ENCODE measurements at places on chromosomes 3 and 15.
A peak's percentile ranks its signal among the peaks of the same experiment; 100 is the strongest.

GRCh38 chr15:49428409-49429095 is 5.5 kb downstream of the FGF7 start:
- no peaks in the 10 kb centered on the region for H3K36me3 ChIP-seq
- H3K27me3 ChIP-seq = no peaks in the 10 kb centered on the region
- peaks cover 3% of the 10 kb centered on the region for H3K4me1 ChIP-seq
- no peak for DNase-seq
- no peak overlapping the region for H3K27ac ChIP-seq

GRCh38 chr3:139202226-139202958 is 141.4 kb upstream of the MRPS22 start:
- peak; percentile 88 for DNase-seq
- H3K4me3 ChIP-seq = no peak overlapping the region
- no peaks in the 10 kb centered on the region for H3K27me3 ChIP-seq
- no peak overlapping the region for H3K27ac ChIP-seq

DNA sequence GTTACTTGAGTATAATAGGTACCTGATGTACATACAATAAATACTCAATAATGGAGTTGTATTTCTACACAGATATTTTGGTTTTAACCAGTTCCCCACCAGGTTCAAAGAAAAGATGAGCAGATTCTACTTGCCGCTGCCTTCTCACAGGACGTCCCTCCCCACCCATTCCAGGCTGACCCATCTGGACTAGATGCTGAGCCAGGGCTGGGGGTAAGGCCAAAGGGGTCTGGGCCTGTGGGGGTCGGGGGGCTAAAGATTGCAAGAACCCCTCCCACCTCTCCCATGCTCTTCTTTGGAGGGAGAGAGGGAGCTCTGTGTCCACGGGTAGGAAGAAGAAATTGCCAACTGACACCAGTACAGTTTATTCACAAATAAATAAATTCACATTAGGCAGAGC is 1.5 kb downstream of the MESP1 start:
- H3K27ac ChIP-seq = no peak overlapping the region
- DNase-seq = no peak
- H3K27me3 ChIP-seq = peaks cover 8% of the 10 kb centered on the region
- no peaks in the 10 kb centered on the region for H3K36me3 ChIP-seq
- H3K4me3 ChIP-seq = peak overlapping the region; percentile 53

GRCh38 chr3:61934505-61934871 is 373.1 kb downstream of the PTPRG start:
- H3K27me3 ChIP-seq = no peaks in the 10 kb centered on the region
- no peak overlapping the region for H3K4me3 ChIP-seq
- H3K4me1 ChIP-seq = peaks cover 3% of the 10 kb centered on the region
- no peaks in the 10 kb centered on the region for H3K36me3 ChIP-seq

- no peaks in the 10 kb centered on the region for H3K27me3 ChIP-seq
- peaks cover 7% of the 10 kb centered on the region for H3K36me3 ChIP-seq
- no peak overlapping the region for H3K27ac ChIP-seq
- H3K4me1 ChIP-seq = peaks cover 3% of the 10 kb centered on the region
- peak; percentile 60 for DNase-seq
- no peak overlapping the region for H3K4me3 ChIP-seq
These were observed 3.2 kb downstream of the SSR3 start for GRCh38 chr3:156551746-156552145.

DNA sequence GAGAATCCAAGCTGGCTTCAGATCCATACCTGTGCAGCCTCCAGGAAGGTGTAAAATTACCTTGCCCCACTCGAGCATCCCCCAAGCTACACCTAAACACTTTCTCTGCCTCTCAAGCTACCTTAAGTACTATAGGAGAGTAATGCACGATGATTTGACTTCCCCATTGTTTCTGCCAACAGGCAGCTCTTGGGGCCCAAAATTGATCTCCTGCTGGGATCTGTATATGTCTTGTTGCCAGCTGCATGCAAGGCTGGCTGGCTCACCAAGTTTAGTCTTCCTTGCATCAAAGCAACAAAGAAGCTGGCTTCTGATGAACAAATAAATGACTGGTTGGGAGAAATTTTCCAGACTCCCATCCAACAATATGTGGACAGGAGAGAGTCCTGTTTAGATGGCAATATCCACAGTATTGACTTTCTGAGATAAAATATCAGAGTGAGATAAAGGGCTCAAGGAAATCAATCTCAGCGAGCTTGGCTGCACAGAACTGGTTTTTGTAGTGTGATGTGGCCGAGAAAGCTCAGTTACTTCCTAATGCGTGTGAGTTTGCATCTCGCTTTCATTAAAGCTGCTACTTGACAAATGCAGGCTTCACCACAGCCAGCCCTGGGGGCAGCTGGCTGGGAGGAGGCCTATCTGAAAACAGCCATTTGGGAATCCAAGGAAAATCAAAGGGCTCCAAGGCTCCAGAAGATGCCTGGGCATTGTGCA is 140.7 kb downstream of the MINAR1 start:
- DNase-seq = no peak
- H3K36me3 ChIP-seq = no peaks in the 10 kb centered on the region
- no peak overlapping the region for H3K4me3 ChIP-seq
- no peak overlapping the region for H3K27ac ChIP-seq

DNA sequence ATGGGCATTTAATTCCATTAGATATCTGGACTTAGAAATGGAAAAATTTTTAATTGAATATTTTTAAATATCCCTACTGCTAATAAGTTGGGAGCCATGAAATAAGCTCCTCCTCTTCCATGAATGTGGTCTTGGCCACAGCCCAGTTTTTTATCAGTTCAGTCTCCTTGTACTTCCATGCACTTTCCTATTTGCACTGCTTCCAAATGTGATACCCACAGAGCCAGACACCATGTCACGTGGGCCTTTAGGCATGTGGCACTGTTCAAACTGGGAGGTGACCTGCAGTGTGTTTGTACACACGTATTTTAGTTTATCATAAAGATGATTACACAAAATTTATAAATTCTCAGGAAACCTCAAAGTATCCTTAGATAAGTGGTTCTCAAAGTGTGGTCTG is 80.1 kb upstream of the DGKG start:
- H3K27ac ChIP-seq = no peak overlapping the region
- H3K4me3 ChIP-seq = no peak overlapping the region
- peaks cover 8% of the 10 kb centered on the region for H3K4me1 ChIP-seq
- no peak for DNase-seq

GRCh38 chr15:40016224-40016865 is 22.6 kb downstream of the SRP14 start:
- DNase-seq = no peak
- H3K27me3 ChIP-seq = no peaks in the 10 kb centered on the region
- peaks cover 8% of the 10 kb centered on the region for H3K36me3 ChIP-seq
- no peak overlapping the region for H3K4me3 ChIP-seq
- H3K4me1 ChIP-seq = no peaks in the 10 kb centered on the region

DNA sequence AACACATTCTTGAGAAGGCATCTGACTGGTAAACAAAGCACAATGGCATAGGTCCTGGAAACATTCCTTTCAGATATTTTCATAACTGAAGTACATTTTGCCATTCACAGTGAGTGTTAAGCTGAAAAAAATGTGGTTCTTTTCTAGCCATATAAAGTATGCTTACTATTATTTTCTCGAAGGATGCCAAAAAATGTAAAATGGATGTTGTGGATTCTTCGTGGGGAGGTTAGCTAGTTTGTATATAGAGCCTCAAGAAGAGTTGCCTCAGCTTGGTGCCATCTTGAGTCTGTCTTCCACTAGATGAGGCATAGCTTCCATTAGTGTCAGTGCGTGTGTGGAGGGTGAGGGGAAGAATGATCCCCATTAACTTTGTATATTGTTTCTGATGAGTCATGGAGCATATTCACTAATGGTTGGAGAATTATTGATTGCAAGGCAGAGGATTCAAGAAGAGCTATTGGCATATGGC is 4.1 kb downstream of the MBNL1 start:
- no peak for DNase-seq
- H3K4me1 ChIP-seq = no peaks in the 10 kb centered on the region
- H3K36me3 ChIP-seq = no peaks in the 10 kb centered on the region
- H3K27me3 ChIP-seq = peaks cover 2% of the 10 kb centered on the region

DNA sequence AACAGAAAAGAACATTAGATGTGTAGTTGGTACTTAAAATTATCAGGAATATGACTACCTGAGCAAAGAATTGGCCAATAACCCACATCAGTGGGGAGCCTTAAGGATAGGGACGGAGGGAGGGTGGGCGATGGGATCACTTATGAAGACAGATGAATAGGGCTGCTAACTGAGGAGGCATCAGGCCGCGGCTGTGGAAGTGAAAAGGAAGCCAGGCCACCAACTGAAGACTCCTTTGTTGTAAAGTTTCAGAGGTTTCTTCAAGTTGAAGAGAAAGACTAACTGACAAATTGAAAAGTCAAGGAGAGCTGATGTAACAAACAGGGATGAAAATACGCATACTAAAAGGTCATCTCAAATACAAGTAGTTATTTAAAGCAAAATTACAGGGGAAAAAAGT is 135.6 kb upstream of the BHLHE40 start:
- H3K27me3 ChIP-seq = no peaks in the 10 kb centered on the region
- H3K27ac ChIP-seq = no peak overlapping the region
- peaks cover 3% of the 10 kb centered on the region for H3K4me1 ChIP-seq

DNA sequence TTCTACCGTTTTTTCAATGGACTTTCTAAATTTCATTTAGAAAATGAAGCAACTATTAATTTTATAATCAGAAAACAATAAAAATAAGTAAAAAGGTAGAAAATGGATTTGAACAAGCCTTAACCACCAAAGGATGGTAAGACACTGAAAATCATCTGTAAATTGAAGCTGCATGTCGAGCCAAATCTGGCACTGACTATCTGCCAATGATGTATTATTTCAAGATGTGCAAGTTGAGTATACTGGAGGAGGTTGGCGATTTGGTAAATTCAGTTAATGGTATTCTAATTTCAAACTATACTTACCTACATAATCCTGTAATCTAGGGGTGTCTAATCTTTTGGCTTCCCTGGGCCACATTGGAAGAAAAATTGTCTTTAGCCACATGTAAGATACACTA is 93.5 kb downstream of the FMN1 start:
- no peaks in the 10 kb centered on the region for H3K36me3 ChIP-seq
- no peak for DNase-seq
- no peak overlapping the region for H3K27ac ChIP-seq
- no peaks in the 10 kb centered on the region for H3K27me3 ChIP-seq
- H3K4me3 ChIP-seq = no peak overlapping the region

- no peaks in the 10 kb centered on the region for H3K27me3 ChIP-seq
- no peak overlapping the region for H3K27ac ChIP-seq
- H3K4me1 ChIP-seq = peaks cover 5% of the 10 kb centered on the region
- DNase-seq = no peak
These were observed 12.2 kb downstream of the ADAM10 start for GRCh38 chr15:58737298-58737697.

GRCh38 chr3:38004415-38005075 is 14.0 kb downstream of the VILL start:
- H3K27ac ChIP-seq = no peak overlapping the region
- no peaks in the 10 kb centered on the region for H3K36me3 ChIP-seq
- H3K4me1 ChIP-seq = no peaks in the 10 kb centered on the region

DNA sequence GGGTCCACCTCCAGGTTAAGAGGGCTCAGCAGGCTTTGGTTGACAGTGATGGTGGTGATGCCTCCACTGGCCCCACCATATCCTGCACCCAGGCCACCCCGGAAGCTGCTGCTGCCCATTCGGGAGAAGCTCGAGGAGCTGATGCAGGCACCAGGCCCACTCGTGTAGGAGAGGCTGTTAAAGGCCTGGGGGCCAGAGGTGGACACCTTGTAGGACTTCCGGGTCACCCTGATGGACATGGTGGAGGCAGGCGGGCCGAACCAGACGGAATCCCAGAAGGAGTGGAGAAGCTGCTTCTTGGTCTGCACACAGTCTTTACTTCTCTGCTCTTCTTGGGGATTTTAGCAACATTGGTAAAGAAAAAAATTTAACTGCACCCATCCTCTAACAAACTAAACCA is 65.2 kb upstream of the CDAN1 start:
- H3K27me3 ChIP-seq = no peaks in the 10 kb centered on the region
- no peak overlapping the region for H3K4me3 ChIP-seq
- no peaks in the 10 kb centered on the region for H3K4me1 ChIP-seq
- no peaks in the 10 kb centered on the region for H3K36me3 ChIP-seq

DNA sequence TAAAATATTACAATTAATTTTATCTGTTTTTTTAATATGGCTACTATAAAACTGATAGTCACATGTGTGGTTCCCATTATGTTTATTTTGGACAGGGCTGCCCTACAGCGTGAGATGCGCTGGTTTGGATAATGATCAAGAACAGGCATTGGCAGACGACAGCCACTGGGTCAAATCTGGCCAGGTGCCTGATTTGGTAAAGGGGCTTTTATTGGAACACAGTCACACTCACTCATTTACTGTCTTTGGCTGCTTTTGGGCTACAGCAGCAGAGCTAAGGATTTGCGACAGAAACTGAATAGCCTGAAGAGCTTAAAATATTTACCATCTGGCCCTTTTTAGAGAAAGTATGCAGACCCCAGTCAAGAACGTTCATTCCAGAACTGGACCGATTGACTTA is 724.2 kb upstream of the CFAP20DC start:
- H3K27me3 ChIP-seq = no peaks in the 10 kb centered on the region
- H3K36me3 ChIP-seq = no peaks in the 10 kb centered on the region
- H3K4me3 ChIP-seq = no peak overlapping the region
- no peak for DNase-seq

GRCh38 chr3:69008980-69009379 is 4.5 kb downstream of the EOGT start:
- H3K4me3 ChIP-seq = no peak overlapping the region
- H3K4me1 ChIP-seq = peaks cover 14% of the 10 kb centered on the region
- H3K36me3 ChIP-seq = no peaks in the 10 kb centered on the region
- peak; percentile 95 for DNase-seq
- peak overlapping the region; percentile 95 for H3K27ac ChIP-seq
- no peaks in the 10 kb centered on the region for H3K27me3 ChIP-seq

DNA sequence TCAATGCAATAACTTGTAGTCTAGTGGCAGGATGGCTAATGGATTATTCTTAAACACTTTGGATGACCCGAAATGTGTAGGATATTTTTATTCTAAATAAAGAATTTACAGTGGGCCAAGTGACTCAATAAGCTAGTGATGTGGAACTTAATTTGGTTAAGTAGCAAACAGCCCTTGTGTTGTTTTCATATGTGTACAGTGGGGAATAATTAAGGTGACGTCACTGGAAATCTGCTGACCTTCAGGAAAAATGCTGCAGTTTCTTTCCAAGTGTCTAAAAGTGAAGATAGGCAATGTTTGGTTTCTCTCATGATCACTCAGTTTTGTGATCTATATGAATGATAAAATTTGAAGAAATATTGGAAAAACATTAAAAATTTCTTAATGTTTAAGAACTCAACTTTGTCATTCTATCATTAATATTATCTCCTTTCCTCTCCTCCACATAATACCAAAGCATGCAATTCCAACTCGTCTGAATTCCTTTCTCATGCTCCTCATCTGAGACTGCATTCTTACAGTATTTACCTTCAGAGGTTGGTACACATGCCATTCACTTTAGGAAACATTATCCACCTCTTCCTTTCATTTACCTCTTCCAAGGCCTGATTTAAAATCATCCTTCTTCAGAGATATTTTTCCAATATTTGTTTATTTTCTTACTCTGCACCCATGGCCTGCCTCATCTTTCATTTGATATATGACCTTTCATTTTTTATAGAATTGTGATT is 414.6 kb upstream of the ARPP21 start:
- no peak overlapping the region for H3K4me3 ChIP-seq
- H3K27ac ChIP-seq = no peak overlapping the region
- H3K4me1 ChIP-seq = no peaks in the 10 kb centered on the region
- H3K36me3 ChIP-seq = no peaks in the 10 kb centered on the region
- H3K27me3 ChIP-seq = no peaks in the 10 kb centered on the region
- DNase-seq = no peak

GRCh38 chr3:107206141-107206540 is 171.1 kb upstream of the CCDC54 start:
- no peak overlapping the region for H3K4me3 ChIP-seq
- no peaks in the 10 kb centered on the region for H3K36me3 ChIP-seq
- peak; percentile 70 for DNase-seq
- peaks cover 4% of the 10 kb centered on the region for H3K4me1 ChIP-seq

- H3K27me3 ChIP-seq = no peaks in the 10 kb centered on the region
- H3K36me3 ChIP-seq = no peaks in the 10 kb centered on the region
- H3K27ac ChIP-seq = no peak overlapping the region
- no peaks in the 10 kb centered on the region for H3K4me1 ChIP-seq
These were observed 105.8 kb upstream of the ARL6 start for GRCh38 chr3:97658668-97659285.
